Activated B cell treated with CpG ODN at 0.5 μM for 24 hours (primary cell): ENCODE measurements at places on chromosomes 4 and X.
A peak's percentile ranks its signal among the peaks of the same experiment; 100 is the strongest.

DNA sequence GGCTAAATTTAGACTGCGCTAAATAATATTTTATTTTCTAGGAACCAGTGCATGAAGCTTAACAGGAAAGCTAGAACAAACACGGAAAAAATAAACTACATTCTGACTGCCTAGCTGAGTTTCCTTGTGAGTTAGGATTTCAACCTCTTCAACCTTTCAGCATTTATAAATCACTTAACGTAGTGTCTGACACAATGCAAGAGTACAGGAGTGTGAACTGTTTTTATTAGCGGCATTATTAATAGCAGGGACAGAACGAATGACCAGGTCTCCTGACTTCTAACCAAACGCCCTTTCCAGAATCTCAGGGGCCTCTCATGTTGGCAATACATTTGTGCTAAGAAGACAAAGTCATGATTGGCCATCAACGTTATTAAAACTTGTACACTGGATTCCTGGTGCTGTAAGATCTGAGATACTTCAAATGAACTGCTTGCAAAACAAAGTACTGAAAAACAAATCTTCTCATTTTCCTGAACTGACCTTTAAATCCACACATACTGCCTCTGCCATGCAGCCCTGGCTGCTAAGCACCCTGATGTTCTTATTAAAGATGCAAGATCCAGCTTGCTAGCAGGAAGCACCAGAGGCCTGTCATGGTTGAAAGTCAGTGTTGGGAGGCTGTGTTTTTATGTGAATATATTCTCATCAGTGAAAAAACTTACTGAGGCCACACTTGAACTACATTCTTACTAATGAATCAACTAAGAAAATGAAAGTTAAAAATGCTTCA lies 380.4 kb upstream of the CPEB2 start:
- no peak for DNase-seq

DNA sequence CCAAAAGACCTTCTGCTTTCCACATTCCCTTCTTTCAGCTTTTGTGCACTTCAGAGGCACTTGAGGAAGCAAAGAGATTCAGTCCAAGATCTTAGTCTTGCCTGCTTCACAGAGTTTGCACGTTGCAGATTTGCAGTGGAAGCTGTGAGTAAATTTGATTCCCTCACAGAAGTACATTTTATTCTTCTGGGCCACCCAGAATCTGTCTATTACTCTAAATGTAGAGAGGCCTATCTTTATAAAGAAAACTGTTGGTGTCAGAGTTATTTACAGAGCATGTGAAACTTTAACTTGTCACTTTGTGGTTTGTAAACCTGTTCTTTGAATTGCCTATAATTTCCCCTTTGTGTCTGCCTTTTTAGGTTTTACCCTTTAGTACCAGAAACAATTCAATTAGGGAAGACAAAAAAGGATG lies 15.5 kb downstream of the SPRY1 start:
- DNase-seq, result no peak

DNA sequence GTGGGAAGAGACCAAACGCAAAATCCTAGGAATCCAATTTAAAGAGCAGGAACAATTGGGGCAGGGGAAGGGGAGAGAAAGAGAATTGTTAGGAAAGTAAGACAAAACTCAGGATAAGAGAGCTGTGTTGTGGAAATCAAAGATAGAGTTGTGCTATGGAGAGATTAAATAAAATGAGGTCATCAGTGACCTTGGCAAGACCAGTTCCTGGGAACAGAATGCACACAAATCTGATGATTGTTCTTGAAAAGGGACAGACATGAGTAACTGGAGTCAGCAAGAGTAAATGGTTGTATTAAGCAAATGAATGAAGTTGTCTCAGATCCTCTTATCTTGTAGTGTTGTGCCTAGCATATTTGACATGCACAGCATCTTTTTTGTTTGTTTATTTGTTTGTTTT lies 267.4 kb downstream of the IL1RAPL1 start:
- no peak for DNase-seq

DNA sequence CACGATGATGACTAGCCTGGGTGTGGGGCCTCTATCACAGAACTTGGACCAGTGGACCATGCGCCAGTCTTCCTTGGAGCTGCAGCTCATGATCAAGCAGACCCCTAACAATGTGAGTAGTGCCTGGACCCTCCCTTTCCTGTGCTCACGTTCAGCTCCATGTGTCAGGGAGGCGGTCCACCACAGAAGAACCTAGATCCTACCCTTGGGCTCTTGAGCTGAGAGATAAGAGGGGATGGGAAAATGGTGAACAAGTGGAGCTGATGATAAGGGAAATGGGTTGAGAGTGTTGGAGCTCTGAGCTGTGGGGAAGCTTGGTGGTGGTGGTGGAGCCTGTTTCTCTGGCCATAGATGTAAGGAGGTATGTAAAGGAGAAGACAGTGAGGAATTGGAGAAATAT lies 13.1 kb downstream of the MED12 start:
- no peak for DNase-seq

- no peak for DNase-seq
Measured at GRCh38 chrX:16838202-16839066, 31.7 kb downstream of the RBBP7 start.

DNA sequence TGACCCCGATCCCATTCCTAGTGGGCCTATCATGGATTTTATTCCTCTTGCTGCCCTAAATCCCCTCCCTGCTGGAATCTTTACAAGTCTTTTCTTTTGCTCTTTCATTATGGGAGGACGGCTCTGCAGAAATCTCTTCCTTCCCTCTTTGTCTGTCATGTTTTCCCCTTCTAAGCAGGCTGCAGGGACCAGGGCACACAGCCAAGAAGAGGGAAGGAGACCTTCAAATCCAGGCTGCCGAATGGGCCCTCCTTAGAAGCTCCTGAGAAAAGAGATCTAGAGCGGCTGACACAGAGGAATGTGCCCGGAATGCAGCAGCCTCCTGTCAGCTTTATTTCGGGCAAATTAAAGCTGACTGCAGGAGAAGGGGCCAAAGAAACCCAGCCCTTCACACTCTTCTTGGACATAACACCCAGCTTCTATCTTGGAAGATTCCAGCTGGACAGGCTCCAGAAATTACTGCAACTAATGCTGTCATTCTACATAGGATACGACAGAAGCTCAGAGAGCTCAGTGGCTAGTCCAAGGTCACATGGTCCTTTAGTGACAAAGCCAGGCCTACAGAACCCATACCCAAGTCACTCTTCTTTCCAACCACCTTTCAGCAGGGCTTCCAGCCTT lies 187.8 kb upstream of the NHS start:
- no peak for DNase-seq

DNA sequence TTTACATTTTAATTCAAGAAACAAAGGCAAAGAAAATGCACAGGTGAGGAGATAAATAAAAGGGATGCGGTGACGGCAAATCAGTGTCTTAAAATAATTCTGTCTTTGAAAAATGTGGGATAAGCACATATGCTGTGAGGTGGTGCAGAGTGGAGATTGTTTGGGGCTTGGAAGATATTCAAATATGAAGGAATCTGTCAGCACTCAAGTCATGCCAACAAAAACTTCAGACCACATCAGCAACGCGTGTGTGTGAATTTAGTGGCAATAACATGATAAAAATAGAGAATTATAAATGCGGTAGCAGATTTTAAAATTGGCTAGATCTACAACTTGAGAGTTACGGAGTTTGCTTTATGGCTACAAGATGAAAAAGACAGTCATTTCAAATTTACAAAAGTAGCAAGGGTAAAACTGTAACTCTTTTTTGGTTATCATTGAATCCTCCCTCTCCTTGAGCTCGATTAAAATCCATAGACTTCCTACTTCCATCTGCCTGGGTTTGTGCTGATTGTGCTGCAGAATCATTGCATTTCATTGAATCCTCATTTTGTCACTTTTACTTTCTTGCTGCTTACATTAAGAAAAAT lies 71.5 kb upstream of the VCX2 start:
- no peak for DNase-seq

GRCh38 chrX:10110316-10110935 lies 46.3 kb upstream of the CLCN4 start:
- no peak for DNase-seq

GRCh38 chrX:150766351-150767044 lies 73.3 kb downstream of the MTMR1 start:
- DNase-seq, result no peak

GRCh38 chr4:123809864-123810263 lies 413.3 kb downstream of the SPRY1 start:
- DNase-seq, result no peak

- DNase-seq, result no peak
Measured at GRCh38 chr4:24114444-24114843, 224.6 kb upstream of the PPARGC1A start.

- no peak for DNase-seq
Measured at GRCh38 chr4:14434916-14435315, 567.4 kb upstream of the CPEB2 start.

GRCh38 chrX:110454336-110454735 lies 95.7 kb downstream of the RTL9 start:
- no peak for DNase-seq

DNA sequence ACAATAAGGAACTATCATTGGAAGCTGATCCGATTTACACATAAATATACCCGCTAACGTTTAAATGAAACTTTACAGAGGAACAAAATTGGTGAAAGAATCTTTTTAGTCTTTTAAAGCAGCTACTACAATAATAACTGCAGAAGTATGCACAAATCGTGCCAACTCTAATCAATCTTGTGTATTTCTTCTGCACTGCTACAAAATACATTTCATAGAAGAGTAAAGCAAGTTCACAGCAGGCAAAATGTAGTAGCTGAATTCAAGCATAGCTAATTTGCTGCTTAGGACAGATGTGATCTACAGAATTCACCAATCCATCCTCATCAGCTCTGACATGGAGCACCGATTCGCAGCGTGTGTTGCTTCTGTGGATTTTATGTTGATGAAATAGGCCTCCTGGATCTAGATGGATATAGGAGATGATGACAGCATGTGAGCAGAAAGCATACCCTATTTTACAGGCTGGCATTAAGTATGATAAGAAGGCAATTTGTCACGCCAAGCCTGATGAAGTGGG lies 367.3 kb upstream of the FGF13 start:
- DNase-seq, result no peak

GRCh38 chr4:10033191-10033881 lies 12.0 kb upstream of the SLC2A9 start:
- DNase-seq, result no peak

GRCh38 chrX:17788439-17788838 lies 51.1 kb downstream of the SCML1 start:
- no peak for DNase-seq

GRCh38 chr4:16655111-16655510 lies 243.3 kb downstream of the LDB2 start:
- no peak for DNase-seq

DNA sequence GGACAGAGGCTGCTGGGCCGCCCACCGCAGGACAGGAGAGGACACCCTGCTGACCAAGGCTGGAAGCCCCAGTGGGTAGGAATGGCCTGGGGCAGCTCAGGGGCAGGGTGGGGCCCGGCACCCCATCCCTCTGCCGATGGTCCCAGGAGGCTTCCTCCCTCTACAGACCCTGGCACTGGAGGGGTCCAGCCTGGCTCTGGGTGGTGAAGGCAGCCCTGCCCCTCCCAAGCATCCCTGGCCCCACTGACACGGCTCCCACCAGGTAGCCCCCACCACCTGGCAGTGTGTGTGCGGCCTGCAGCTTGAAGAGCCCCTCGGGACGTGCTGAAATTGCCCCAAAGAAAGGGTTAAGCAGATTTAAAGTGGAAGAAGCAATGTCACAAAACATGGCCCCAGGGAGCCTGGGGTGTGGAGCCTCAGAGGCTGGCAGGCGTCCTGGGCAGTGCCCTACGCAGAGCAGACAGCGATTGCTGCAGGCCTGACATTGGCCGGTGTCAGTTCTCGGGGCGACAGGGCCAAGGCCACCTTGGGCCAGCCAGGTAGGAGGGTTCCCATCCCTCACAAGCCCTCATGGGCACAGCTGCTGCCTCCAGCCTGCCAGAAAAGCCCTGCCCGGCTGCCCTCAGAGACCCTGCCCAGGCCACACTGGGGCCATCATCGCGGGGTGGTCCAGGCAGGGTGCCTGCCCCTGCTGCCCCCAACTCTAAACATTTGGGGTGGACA lies 80.5 kb downstream of the FAM53A start:
- no peak for DNase-seq

DNA sequence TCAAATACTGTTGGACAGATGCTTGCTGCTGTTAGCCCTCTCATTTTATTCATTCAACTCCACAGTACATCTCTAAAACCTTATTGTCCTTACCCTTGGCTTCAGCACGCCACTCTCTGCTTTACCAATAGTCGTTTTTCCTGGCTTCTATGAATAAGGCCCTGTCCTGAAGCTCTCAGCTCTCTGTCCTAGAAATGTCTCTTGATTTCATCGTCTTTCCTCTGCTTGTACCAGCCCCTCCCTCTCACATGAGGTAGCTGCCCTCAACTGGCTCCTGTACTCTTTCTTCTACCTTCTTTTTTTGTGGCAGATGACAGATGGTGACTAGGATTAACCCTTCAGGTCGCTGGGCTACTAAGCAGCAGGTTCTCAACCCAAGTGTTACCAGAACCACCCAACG lies 11.4 kb downstream of the ADGRA3 start:
- DNase-seq, result no peak

GRCh38 chrX:107716118-107716684 lies 59.4 kb downstream of the TSC22D3 start:
- peak; percentile 29 for DNase-seq

DNA sequence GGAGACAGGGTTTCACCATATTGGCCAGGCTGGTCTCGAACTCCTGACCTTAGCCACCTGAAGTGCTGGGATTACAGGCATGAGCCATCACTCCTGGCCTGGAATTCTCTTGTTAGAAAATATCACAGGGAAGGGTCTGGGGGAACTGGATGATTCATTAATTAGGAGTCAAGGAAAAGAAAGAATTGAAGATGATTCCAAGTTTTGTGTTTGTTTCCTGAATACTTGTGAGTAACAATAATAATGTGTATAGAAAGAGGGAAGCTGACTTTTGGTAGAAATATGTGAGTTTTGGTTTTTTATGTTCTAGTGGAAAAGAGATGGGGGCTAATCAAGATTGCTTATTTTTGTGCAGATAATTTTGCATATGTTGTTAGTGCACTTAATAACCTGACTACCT lies 77.3 kb upstream of the CLNK start:
- DNase-seq, result no peak

DNA sequence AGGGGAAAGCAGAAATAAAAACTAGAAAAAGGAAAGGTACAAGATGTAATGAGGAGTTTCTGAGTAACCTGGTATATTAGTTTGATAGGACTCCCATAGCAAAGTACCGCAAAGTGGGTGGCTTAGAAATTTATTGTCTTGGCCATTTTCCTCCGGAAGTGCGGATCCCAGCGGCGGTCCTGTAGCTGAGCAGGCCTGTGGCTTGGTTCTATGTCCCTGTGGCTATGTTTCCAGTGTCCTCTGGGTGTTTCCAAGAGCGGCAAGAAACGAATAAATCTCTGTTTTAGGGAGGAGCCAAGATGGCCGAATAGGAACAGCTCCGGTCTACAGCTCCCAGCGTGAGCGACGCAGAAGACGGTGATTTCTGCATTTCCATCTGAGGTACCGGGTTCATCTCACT lies 44.0 kb upstream of the LDB2 start:
- no peak for DNase-seq

DNA sequence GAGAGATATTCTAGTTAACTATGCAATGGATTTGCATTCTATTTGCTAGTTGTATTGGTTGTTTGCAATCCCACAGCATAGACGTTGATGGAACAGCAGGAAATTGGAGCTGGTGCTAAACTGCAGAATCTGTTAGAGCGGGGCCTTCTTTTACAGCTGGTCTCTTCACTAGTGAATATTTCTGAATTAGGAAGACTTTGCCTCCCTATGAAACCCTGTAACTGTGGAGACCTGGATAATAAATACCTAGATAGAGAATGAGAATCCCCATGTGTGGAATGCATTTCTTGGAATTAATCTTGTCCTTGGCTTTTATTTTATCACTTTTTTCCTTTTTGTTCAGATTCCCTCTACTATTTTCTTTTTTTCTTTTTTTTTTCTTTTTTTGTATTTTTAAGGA lies 109.7 kb downstream of the SHROOM3 start:
- no peak for DNase-seq

GRCh38 chr4:124817531-124817930 lies 105.0 kb upstream of the ANKRD50 start:
- DNase-seq, result no peak
